Lower leg skin (tissue), 4 donors: ENCODE measurements at places on chromosomes 11 and 22. TPM values are rescaled to one million over a fixed set of nuclear protein-coding genes. Genes with fewer than 3 reads are reported as not detected.
A peak's percentile ranks its signal among the peaks of the same experiment; 100 is the strongest.

- DNase-seq, result no peak
These were observed 3.6 kb downstream of the BCO2 start for GRCh38 chr11:112178936-112179335.

DNA sequence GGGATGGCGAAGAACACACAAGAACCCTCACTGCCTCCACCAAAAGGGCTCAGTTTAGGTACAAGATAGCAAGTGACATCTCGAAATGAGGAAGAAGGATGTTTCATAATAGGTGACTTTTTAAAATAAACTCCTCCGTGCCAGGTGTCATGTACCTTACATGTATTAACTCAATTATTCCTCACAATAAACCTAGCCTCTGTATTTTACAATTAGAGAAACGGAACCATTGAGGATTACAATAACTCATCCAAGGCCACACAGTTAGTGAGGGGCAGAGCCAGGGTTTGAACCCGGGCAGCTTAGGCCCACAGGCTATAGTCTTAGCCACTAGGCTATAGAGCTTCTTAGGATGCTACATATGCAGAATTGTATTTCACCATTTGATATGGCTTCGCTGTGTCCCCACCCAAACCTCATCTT is 965 bp upstream of the PAMR1 start:
- no peak for DNase-seq

DNA sequence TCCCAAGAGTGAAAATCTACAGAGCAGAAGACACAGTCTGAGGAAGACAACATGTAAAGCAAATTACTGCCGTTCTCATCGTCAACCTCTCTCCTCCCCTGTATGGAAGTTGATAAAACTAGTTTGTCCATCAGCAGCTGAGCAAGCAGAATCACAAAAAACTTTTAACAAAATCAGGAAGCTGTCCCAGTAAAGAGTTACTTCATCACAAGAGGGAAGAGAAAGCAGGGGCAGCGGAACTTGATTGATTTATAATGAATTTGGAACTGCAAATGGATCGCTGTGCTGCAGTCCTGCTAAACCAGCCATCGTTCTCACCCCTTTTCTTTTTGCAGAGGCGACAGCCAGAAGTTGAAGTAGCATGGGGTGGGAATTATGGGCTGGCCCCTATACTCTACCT is 13.7 kb upstream of the UCP3 start:
- DNase-seq, result no peak

DNA sequence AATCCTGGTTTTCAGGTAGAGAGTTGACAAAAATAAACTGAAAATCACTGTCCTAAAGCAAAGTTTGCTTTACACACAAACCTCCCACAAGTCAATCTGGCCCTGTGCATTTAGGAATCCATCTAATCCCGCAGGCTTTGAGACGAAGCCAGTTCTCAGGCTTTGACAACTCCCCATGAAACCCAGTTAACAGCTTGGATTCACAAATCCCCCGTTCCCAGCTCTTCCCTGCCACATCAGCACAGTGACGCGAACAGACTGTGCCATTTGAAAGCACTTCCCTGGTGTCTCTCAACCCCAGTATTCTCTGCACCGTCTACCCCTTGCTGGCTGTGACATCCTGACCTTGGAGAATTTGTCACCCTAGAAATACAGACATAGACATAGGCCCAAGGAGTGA is 117.8 kb downstream of the OPCML start:
- no peak for DNase-seq

GRCh38 chr11:120909676-120910416 is 114.1 kb upstream of the TBCEL start:
- no peak for DNase-seq

- peak; percentile 20 for DNase-seq
These were observed 8.3 kb downstream of the SSH3 start for GRCh38 chr11:67311556-67312082.

DNA sequence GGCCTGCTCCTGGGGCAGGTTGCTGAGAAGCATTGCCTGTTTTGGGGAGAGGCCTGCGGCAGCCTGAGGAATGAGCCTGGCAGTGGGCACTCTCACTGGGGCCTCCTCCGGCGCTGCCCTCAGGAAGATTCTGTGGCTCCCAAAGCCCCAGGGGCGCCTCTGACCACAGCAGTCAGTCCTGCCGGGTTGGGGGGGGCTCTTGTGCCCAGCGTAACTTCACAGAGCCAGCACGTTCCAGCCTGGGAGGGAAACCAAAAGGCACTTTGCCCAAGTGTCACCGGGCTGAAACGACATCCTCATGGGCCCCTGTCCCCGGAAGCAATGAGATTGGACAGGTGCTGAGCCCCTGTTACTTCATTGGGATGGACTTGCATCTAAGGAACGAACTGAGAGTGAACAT is 4.3 kb upstream of the LRP5 start:
- no peak for DNase-seq

DNA sequence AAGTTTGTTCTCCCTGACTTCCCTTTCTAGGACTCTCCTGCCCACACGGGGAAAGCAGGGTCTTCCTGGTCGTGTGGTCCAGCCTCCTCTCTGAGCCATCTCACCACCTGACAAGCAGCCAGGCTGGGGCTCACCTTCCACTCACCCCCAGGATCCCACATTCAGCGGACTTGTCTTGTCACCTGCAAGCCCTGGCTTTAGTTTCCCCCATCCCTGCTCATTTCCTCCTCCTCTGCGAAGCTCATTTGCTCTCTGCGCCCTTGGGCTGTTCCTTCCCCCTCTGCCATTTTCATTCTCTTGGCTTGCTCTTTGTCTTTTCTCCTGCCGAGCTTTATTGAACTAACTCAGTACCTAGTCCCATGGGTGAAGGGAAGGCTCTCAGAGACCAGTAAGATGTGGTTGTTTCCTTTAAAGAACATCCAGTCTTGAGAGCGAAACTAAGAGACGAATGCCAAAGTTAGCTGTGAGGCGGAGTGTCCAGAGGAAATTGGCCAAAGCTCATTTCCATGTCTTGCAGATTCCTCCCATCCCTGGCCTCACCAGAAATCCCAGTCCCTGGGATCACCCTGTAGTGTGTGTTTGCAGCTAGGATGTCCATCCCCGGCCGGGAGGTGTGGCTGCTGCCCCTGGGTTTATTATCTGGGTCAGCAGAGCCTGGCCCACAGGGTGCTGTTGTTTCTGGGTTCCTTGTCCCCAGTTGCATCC is 2.0 kb downstream of the ST14 start:
- DNase-seq, result no peak

DNA sequence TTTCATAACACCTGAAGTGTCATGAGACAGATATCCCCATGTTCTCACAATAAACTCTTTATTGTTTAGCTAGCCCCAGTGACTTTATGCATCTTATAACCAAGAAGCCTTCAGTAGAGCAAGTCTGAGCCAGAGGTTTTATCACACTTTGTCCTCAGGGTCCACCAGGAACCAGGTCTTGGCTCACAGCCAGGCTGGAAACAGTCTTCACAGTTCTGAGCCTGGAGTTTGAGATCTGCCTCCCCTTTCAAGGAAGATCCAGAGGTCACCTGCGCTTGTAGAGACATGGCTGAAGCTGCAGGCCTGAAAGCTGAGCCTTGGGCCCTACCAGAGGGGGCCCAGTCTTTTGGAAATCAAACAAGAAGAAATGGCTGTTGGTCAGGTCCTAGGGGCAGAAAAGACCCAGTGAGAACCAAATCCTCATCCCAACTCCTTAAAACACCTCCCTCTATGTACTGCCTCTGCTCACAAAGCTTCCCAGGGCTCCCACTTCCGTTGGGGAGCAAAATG is 3.5 kb downstream of the RRP8 start:
- no peak for DNase-seq

GRCh38 chr11:94557421-94557820 is 9.7 kb upstream of the PIWIL4 start:
- no peak for DNase-seq

GRCh38 chr22:49196046-49196511 is 631.6 kb downstream of the BRD1 start:
- no peak for DNase-seq

DNA sequence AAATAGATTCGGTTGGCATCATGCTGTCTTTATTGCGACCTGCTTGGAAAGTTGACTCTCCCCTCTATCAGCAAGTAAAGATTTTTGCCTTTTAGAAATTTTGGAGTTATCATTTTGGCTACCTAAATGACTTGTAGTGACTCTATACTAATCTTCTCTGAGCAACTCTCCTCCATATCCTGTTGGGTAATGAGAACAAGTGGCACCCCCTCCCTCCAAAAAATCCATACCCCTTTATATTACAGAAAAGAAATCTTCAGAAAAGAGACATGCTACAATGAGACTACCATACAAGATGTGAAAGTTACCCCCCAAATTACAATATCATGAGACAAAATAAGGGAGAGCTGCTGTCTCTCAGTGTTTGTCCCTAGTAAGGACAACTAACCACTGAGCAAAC is 1.2 kb downstream of the JAML start:
- no peak for DNase-seq

- DNase-seq, result no peak
These were observed 70.3 kb downstream of the MAML2 start for GRCh38 chr11:96272529-96273222.

DNA sequence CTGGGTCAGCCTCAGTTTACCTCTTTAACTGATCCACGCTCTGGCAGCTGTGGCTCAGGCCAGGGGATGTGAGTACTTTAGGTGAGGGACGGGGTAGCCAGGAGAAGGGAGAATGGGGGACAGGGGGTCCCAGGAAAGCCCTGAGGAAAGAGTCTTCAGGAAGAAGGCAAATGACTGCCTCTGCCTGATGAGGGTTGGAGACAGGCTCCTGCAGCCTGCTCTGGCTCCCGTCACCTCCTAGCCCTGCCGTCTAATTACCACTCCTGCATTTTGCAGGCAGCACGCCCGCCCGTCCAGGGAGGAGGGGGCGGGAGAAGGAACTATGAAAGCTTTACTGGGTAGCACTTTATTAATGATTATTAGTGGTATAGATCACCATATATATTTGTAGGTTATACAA is 116.6 kb downstream of the CEP164 start:
- no peak for DNase-seq

- DNase-seq, result no peak
These were observed 972.1 kb downstream of the JRKL start for GRCh38 chr11:97361812-97362378.

DNA sequence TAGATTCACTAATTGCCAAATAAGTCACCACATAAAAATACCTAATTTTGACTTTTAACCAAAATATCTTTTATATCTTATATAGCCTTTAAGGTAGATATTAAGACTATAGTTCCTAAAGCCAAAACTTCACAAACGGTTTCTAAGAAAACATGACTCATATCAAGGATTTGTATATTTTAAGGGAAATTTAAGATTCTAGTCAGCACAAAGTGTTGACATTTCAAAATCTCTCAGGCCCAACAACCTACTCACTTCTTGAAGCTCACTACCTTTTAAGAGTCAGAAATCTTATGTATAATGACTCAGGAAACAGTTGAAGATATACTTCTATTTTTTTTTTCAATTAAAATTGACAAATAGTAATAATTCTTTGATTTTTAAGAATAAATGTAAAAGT is 221.9 kb downstream of the SBF2 start:
- no peak for DNase-seq

DNA sequence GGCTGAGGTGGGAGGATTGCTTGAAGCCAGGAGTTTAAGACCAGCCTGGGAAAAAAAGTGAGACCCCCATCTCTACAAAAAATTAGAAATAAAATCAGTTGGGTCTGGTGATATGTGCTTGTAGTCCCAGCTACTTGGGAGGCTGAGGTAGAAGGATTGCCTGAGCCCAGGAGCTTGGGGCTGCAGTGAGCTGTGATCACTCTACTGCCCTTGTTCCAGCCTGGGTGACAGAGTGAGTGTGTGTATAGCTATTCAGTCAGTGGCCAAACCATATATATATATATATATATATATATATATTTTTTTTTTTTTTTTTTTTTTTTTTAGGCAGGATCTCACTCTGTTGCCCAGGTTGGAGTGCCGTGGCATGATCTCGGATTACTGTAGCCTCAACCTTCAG is 24.5 kb downstream of the ADM start:
- no peak for DNase-seq

GRCh38 chr22:31139866-31140716 is at the start of gene PLA2G3:
PLA2G3 (minus strand) TSS chr22:31140508; CDS start chr22:31140354, 154 bp downstream.
- DNase-seq, result peak; percentile 37

DNA sequence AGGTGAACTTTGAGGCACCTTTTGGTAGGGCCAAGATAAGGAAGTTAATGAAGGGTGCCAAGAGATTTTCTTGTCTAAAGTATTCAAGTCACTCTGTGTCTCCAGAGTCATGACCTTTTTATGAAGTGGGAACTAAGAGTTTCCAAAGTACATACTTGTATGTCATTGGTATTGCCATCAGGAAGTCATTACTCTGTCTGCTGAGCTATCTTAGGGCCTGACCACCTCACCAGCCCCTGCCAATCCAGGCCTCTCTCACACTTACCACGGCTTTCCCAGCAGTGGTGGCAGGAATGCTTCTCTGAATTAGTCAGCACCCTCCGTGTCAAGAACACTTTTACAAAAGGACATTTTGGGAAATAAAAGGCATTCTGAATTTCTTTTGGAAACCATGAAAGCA is 192.8 kb upstream of the MTNR1B start:
- DNase-seq, result no peak

- no peak for DNase-seq
These were observed 27.8 kb downstream of the ETS1 start for GRCh38 chr11:128559496-128560103.

DNA sequence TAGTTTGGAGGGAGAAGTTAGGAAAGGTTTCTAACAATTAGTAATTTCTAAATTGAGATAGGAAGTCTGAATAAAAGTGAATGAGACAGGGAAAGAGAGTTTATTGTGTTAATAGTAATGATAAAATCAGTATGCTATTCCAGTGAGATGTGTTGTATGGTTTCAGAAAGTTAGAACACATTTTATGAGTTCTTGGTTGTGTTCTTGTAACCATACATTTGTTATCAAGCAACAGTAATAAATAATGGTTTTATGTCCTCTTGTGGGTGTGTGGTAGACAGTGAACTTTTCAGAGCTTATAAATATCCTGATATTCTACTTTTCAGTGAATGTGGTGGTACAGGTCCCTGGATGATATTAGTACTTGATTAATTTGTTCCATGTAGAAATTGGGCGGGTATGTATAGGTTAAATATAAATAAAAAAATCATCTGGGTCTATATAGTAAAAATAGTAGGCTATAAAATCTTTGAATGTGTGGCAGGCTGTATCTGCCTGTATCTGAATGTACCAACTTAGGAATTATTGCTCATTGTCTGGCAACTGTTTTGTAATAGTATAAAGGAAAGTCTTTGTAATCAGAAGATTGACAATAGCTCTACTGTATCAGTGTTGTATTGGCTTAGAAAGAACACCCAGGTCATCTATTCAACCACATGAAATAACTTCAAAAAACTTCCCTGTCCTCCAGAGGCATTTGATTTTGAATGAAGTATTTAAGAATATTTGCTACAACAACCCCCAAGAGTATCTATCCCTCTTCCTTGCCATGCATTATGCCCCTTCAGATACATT is 54.8 kb downstream of the UVRAG start:
- DNase-seq, result no peak

GRCh38 chr11:19342036-19342435 is 101.3 kb upstream of the E2F8 start:
- DNase-seq, result no peak

SAA1 gene
- 44.3 TPM for total RNA-seq

RCOR2 gene
- 0.16 TPM for total RNA-seq

MAJIN gene
- total RNA-seq, result not detected

OR52A1 gene
- not detected for total RNA-seq

OR51B4 gene
- total RNA-seq, result not detected

ZNF214 gene
- total RNA-seq, result 1.4 TPM

EMID1 gene
- 2.8 TPM for total RNA-seq

FZD4 gene
- total RNA-seq, result 15.8 TPM

MSANTD2 gene
- 11.5 TPM for total RNA-seq

CECR2 gene
- total RNA-seq, result 2.7 TPM
